ENCODE measurements at places on chromosomes 12 and 14.
A peak's percentile ranks its signal among the peaks of the same experiment; 100 is the strongest.

GRCh38 chr12:42552822-42553221, 36.7 kb downstream of the PRICKLE1 start:
- no peak for DNase-seq

- no peak for DNase-seq
Measured at GRCh38 chr12:118302053-118302452, 70.7 kb downstream of the TAOK3 start.

DNA sequence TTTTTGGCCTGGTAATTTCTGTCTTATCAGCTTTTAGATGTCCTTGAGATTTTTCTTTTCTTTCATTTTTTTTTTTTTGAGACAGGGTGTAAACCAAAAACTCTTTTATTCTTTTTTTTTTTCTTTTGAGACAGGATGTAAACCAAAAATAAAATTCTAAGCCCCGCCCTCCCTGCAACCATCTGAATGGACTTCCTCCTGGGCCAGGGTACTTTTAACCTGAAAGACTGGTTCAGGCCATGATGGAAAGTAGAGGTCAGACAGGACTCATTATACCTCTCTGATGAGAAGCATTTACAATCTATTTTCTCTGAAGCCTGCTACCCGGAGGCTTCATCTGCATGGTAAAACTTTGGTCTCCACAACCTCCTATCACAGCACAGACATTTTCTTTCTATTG, 33.5 kb upstream of the TCL1B start:
- no peak for DNase-seq

- DNase-seq: no peak
Measured at GRCh38 chr12:50923361-50924130, 28.8 kb upstream of the HIGD1C start.

DNA sequence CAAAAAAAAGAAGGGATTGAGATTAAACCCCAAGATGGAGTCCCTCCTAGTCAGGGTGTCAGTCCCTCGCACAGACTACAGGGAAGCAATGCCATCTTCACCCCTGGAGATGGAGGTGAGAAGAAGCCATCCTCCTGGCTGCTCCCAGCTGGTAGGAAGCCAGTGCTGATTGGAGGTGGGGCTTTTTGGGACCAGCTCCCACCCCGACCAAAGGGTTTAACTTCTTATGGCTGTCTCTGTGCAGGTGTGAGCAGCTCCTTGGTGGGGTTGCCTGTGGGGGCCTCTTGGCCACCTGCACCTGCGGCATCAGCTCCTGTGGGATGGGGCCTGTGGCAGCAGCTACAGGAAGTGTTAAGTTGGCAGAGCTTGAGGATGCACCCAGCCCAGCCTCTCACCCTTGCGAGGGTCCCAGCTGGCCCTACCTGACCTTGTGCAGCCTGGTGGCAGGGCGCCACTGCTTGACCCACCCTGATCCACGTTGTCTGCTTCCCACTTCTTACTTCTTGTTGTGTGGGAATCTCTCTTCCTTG, 3.8 kb upstream of the KRT86 start:
- no peak for DNase-seq

GRCh38 chr12:59066445-59066844, 146.1 kb upstream of the LRIG3 start:
- DNase-seq: no peak

GRCh38 chr12:59787610-59788009, 191.8 kb downstream of the SLC16A7 start:
- no peak for DNase-seq

- DNase-seq: no peak
Measured at GRCh38 chr14:36245223-36245622, 68.7 kb upstream of the PTCSC3 start.

- DNase-seq: no peak
Measured at GRCh38 chr14:94278731-94279130, 14.3 kb downstream of the SERPINA10 start.

GRCh38 chr12:27615331-27615891, 80.8 kb upstream of the REP15 start:
- DNase-seq: no peak

GRCh38 chr12:64760808-64761573, 1.8 kb upstream of the GNS start:
- DNase-seq: no peak

DNA sequence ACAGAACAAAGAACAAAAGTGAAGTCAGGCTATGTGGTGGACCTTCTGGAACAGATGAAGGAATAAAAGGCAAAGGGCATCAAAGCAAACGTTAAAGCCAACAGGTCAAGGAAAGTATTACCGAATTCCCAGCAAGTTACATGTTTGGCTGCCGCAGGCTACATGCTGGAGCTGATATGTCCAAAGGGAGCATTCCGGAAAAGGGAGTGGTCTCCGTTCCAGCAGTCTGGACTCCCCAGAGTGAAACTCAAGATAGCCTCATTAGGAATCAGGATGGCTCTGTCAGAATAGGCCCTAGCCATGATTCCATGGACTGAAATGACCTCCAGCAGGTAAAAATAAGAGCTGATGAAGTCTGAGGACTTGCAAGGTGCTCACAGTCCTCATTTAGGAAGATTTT, 379.8 kb upstream of the PRICKLE1 start:
- DNase-seq: no peak

- peak; percentile 86 for DNase-seq
Measured at GRCh38 chr14:23056956-23057756, at the start of gene CDH24. CDH24 (minus strand) TSS chr14:23057520; CDS start chr14:23055733, 1,787 bp downstream.

DNA sequence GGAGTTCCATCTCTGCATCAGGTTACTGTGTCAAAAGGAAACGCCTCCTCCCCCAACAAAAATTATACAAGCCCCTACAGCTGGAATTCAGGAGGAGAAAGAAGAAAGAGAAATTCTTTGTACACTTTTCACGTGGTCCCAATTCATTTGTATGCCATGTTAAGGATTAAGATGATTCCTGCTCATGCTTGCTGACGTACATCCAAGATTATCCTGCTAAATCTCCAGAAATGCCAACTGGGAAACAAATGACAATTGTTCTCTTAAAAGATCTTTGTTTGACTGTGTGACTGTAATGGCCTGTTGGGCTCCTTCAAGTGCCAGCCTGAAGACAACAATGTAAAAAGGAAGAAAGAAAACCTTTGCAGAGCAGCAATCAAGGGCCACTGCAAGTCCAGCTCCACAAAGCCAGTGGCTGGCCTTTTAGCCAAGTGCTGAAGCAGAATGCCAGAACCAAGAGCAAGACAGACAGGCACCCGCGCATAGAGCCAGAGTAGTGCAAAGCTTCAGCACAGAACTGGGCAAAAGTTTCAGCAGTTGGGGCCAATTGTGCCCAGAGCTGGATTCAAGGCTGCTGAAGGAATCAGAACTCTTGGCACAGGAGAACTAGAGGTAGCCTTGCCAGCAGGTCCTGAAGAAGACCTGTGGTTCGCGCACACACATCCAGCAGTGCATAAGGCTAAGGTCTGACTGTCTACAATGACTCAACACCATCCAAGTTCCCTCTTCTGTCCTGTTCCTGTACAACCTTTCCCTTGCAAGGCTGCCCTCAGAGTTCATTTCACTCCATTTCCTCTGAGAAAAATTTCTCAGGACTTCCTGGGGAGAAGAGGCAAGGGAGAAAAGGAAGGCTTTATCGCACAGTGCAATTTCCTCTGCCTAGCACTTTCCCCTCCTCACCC, 209.7 kb upstream of the BMP4 start:
- DNase-seq: no peak

DNA sequence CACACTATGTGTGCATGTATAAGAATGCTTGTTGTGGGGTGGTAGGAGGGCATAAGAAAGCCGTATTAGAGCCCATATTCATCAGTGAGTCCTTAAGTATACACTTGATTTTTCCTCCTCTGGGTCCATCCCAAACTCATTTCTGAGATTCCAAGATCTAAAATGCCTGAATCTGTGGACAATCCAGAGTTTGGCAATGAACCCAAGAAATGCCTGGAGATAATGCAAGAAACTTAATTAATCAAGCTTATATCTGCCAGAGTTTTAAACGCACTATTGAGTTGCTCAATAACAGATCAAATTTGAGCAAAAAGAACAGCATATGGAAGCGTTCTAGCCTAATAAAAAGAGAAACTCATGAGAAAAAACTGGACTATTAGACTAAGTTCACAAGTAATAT, 143.4 kb upstream of the NAV3 start:
- no peak for DNase-seq

- peak; percentile 29 for DNase-seq
Measured at GRCh38 chr14:90060965-90061684, 669 bp upstream of the KCNK13 start.

DNA sequence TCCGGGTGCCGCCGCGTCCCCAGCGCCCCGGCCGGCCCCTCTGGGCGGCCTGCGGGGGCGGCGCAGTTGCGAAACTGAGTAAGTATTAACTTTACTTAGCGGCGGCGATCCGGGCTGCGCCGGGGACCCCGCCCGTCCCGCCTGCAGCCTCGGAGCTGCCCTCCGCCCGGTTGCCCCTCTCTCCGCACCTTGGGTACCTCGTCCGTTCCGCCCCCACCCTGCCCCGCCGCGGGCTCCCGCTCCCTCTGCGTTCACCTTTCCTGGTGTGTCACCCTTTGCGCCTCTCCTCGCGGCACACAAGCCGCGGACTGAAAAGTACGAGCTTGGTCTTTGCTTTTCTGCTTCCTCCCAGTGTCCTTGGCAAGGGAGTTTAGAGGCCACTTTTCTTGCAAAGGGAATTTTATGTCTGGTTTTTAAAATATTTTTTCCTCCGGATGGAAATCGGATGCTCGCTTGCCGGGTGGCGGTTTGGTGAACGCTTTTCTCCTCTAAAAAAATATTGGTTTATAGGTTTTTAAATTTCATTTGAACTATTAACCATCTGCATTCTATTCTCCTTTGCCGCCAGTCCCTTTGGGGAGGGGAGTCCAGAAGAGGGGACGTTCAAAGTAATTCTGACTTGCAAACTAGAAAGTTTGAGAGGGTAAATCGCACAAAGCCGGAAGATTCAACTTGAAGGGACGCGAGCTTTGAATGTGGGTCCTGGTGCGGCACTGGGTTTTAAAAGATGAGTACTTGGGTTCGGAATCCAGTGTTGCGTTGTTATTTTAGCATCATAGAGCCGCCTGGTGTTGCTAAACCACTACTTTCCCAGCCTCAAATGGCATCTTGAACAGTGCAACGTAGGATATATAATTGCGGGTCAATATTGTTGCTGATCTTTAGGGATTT, 834 bp downstream of the RASSF8 start:
- peak; percentile 23 for DNase-seq

GRCh38 chr12:84891106-84891838, 21.3 kb downstream of the SLC6A15 start:
- DNase-seq: no peak

GRCh38 chr14:76929927-76930326, 98.6 kb downstream of the IRF2BPL start:
- no peak for DNase-seq

- no peak for DNase-seq
Measured at GRCh38 chr12:21129906-21130305, 1.1 kb upstream of the SLCO1B1 start.

GRCh38 chr12:71503579-71504391, 64.2 kb downstream of the LGR5 start:
- DNase-seq: no peak

- no peak for DNase-seq
Measured at GRCh38 chr12:113252494-113252893, 31.2 kb downstream of the TPCN1 start.

GRCh38 chr12:2902272-2902880, 11.7 kb downstream of the TULP3 start:
- DNase-seq: no peak

GRCh38 chr12:79619872-79620562, 70.7 kb downstream of the PAWR start:
- DNase-seq: no peak

DNA sequence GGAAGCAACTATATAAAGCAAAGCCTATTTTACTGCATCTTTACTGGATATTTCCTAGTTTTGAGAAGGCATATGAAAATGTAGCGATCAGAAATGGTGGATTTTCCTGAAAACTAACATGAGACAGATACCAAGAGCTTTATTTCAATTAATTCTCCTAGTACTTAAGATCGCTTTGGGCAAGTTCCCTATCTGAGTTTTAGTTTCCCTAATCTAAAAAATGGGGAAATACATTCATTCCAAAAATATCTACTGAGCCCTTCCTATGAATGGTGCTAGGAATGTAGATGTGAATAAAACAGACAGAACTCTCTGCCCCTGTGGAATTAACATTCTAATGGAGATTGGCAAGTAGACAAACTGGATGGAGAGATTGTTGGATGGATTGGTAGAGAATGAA, 8.4 kb downstream of the CATSPERB start:
- DNase-seq: no peak

DNA sequence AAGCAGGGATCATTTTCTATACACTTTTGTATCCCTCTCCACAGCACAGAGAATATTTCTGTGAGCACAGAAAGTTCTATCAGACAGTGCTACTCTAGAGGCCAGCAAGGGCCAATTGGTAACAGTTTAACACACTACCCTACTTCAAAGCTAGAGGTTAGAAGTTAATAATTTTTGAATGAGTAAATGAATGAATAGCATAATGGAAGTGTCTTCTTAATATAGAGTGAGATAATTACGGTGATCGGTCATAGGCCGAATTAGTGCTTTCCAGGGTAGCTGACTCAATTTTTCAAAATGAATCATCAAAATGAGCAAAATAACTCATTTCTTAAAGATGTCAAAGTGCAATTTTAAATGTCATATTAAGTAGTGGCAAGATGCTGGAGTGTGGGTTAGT, 67.0 kb upstream of the CCDC198 start:
- DNase-seq: no peak

DNA sequence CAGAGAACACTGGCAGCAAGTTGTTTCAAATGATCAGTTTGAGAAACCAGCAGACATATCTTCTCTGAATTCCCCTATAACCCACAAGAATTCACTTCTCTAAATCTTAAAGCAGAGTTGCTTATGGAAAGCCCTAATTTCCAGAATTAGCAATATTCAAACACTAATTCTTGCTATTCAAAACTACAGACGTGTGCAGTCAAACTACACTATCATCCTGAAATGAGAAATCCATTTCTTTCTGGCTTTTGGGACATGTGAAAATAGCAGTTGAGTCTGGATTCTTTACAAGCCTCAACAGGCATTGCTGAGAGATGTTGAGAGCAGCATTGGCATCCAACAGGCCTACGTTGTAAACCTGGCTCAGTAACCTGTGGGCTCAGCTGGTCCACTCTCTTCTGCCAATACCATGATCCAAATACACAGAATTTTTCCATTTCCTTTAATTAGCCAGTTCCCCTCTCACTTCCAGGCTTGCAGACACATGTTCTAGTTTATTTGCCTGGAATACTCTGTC, 74.6 kb upstream of the TMTC1 start:
- DNase-seq: no peak

GRCh38 chr14:36583893-36584811, 1.7 kb upstream of the NKX2-8 start:
- DNase-seq: peak; percentile 21

DNA sequence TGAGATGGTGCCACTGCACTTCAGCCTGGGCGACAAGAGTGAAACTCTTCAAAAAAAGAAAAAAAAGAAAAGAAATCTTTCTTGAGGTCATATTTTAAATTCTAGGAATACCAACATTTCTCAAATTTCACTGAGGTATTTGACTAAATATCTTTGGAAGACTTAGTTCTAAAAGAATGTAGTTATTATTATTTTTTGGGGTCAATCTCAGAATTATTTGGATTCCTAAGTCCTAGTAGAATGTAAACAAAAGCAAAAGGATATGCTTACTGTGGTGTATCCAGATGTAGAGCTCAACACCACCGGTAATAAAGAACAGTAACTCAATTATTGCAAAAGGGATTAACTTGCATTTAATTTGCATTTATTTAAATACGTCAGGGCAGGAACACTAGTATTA, 25.0 kb downstream of the PRICKLE1 start:
- no peak for DNase-seq
